PC-9 (cell line): ENCODE measurements at places on chromosomes 5 and 9. TPM values are rescaled to one million over a fixed set of nuclear protein-coding genes. Genes with fewer than 3 reads are reported as not detected.

DRD1 gene
- not detected in 2 replicates for total RNA-seq

ANKRA2 gene
- 12.9 and 15.5 TPM in 2 replicates for total RNA-seq

GAS1 gene
- not detected in 2 replicates for total RNA-seq

TAS2R1 gene
- total RNA-seq: not detected in 2 replicates

TLX3 gene
- not detected in 2 replicates for total RNA-seq

CDH6 gene
- total RNA-seq: not detected in 2 replicates

NDUFB6 gene
- 46.9 and 49.6 TPM in 2 replicates for total RNA-seq

FOXI1 gene
- not detected in 2 replicates for total RNA-seq

NR6A1 gene
- 13.0 TPM in 2 replicates for total RNA-seq

ARHGEF37 gene
- total RNA-seq: 5.5 and 8.6 TPM in 2 replicates

TMEM171 gene
- 7.8 and 9.9 TPM in 2 replicates for total RNA-seq

CDC25C gene
- 36.2 and 39.5 TPM in 2 replicates for total RNA-seq

BAAT gene
- not detected in 2 replicates for total RNA-seq

EMB gene
- total RNA-seq: 11.6 and 11.8 TPM in 2 replicates

ZFP2 gene
- not detected in 2 replicates for total RNA-seq

SCGB3A2 gene
- not detected in 2 replicates for total RNA-seq

ENTREP1 gene
- 0.30 and 0.35 TPM in 2 replicates for total RNA-seq

GRCh38 chr9:72779614-72780013, 173.2 kb downstream of the ALDH1A1 start:
- H3K27me3 ChIP-seq: no peaks in the 10 kb centered on the region
- no peaks in the 10 kb centered on the region for H3K36me3 ChIP-seq
- H3K4me3 ChIP-seq: no peak overlapping the region
- H3K4me1 ChIP-seq: peaks cover 16% of the 10 kb centered on the region

GRCh38 chr9:86766511-86766910, 180.8 kb downstream of the GAS1 start:
- H3K27ac ChIP-seq: peak overlapping the region; percentile 82
- H3K27me3 ChIP-seq: no peaks in the 10 kb centered on the region
- H3K36me3 ChIP-seq: no peaks in the 10 kb centered on the region
- H3K4me3 ChIP-seq: no peak overlapping the region
- peaks cover 25% of the 10 kb centered on the region for H3K4me1 ChIP-seq
- no peak for DNase-seq

DNA sequence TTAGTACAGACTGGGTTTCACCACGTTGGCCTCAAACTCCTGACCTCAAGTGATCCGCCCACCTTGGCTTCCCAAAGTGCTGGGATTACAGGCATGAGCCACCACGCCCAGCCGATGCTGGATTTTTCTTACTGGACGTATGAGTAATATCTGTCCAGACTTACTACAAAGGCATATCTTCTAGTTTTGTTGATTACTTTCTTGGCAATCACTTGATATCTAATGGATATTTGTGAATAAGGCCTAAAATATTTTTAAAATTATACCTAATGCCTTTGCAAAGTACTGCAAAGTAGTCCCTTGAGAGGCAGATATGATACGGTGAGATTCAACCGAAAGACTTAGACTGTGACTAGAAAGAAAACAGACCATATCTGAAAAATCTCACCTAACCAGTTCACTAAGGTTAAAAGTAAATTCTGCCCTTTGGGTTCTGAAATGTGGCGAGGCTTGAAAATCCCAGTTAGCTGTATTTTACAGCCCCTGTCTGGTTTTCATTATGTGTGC, 152.1 kb downstream of the GNAQ start:
- peak overlapping the region; percentile 95 for H3K27ac ChIP-seq
- H3K4me1 ChIP-seq: peaks cover 56% of the 10 kb centered on the region
- peak overlapping the region; percentile 9; the same call in 1 of the 2 replicates for H3K4me3 ChIP-seq
- no peaks in the 10 kb centered on the region for H3K27me3 ChIP-seq
- DNase-seq: peak; percentile 94

GRCh38 chr9:114307899-114308267, 15.0 kb upstream of the ORM1 start:
- H3K4me3 ChIP-seq: no peak overlapping the region
- H3K36me3 ChIP-seq: no peaks in the 10 kb centered on the region
- no peak overlapping the region for H3K27ac ChIP-seq
- no peak for DNase-seq
- no peaks in the 10 kb centered on the region for H3K4me1 ChIP-seq
- H3K27me3 ChIP-seq: 0 out of 2 replicates have a peak, but pooled peaks cover 4% of the 10 kb centered on the region

DNA sequence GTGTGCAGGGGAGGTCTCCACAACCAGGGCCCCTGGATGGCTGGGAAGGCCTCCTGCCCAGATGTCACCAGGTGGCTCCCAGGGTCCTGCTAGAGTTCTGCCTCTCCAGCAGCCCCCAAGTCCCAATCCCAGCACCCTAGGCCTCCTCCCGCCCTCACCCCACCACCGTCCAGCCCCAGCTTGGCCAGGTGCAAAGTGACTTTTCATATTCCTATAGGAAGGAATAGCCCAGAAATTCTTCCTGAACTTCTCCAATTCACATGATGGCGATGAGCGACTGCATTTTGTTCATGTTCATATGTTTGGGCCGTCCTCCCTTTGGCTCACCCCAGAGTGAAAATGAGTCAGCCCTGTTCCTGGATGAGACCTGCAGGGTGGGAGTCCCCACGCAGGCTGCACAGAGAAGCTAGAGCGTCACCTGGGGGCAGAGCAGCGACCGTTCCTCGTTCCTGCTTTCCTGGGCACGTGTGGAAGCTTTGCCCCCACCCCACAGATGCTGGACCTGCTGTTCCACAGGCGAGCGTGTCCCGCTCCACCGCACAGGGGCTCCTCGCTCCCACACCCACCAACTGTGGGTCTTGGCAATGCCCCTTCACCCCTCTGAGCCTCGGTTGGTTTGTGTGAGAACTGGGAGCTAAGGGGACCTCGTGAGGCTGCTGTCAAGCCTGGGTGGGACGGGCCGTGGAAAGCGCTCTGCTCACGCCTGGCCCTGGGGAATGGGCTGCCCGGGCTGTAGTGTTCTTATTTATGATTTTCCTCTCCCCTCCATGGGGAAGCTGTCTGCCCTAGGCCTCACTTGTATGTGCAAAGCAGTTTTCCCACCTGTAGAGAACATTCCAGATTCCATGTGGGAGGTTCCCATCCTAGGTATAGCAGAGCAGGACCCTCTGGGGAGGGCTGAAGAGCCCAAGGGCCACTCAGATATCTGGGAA, 6.9 kb downstream of the MRPS2 start:
- no peaks in the 10 kb centered on the region for H3K27me3 ChIP-seq
- H3K36me3 ChIP-seq: no peaks in the 10 kb centered on the region
- no peak overlapping the region for H3K4me3 ChIP-seq
- H3K4me1 ChIP-seq: no peaks in the 10 kb centered on the region

DNA sequence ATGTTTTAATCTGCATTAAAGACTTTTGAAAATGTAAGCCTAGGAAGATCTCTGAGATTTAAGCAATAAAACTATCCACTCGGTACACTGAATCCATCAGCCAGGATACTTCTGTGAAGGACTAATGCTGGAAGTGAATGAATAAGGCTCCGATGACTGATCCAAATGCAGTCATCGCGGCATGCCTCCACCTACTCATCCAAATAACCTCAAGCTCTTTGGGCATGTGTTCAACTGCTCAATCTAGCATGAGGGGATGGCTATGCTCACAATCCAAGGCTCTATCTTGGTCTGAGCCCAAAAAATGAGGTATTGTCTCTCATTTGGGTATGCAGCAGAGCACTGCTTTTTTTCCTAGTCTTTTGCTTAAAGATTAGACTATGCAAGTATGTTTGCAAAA, 19.2 kb downstream of the MARCHF3 start:
- no peaks in the 10 kb centered on the region for H3K36me3 ChIP-seq
- H3K4me3 ChIP-seq: no peak overlapping the region
- H3K4me1 ChIP-seq: no peaks in the 10 kb centered on the region
- H3K27me3 ChIP-seq: no peaks in the 10 kb centered on the region
- H3K27ac ChIP-seq: no peak overlapping the region
- no peak for DNase-seq

- no peaks in the 10 kb centered on the region for H3K36me3 ChIP-seq
- DNase-seq: no peak
- H3K27ac ChIP-seq: no peak overlapping the region
- H3K4me1 ChIP-seq: no peaks in the 10 kb centered on the region
These were observed 187.4 kb upstream of the SLC24A2 start for GRCh38 chr9:19976226-19976625.

DNA sequence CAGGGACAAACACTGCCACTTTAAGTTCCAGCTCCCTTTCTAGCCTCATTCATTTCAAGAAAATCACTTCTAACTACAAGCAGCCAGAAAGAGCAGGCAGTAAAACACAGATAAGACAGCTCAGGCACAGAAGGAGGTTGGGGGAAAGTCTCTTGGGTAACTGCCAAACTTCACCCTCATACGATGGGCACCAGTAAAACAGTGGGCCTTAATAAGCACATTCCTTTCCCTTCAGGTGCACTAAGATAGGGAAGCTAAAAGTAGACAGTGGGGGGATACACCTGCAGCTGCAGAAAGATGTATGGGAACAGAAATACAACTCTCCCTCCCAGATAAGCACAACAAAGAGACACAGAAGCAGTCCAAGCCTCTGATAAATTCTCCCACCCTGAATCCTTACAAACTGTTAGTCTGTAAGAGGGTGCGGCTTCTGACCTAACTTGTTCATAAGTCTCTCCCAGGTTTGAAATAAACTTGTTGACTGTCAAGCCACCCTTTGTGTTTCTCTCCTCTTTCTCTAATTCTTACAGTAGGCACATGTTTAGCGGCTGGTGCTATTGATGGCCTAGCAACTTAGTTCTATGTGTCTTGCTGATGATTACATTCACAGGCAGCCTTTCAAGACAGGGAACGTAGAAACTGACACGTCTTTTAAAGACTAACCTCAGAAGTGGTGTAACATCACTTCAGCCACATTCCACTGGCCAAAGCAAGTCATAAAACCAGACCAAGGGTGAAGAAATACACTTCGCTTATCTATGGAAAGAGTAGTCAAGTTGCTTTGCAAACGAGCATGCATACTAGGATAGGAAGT, 6.8 kb upstream of the CKS2 start:
- H3K27me3 ChIP-seq: no peaks in the 10 kb centered on the region
- H3K4me3 ChIP-seq: no peak overlapping the region
- peaks cover 4% of the 10 kb centered on the region for H3K4me1 ChIP-seq
- H3K27ac ChIP-seq: no peak overlapping the region
- H3K36me3 ChIP-seq: 0 out of 2 replicates have a peak, but pooled peaks cover 5% of the 10 kb centered on the region

- H3K27me3 ChIP-seq: no peaks in the 10 kb centered on the region
- no peak for DNase-seq
- H3K27ac ChIP-seq: no peak overlapping the region
- no peaks in the 10 kb centered on the region for H3K36me3 ChIP-seq
- H3K4me1 ChIP-seq: no peaks in the 10 kb centered on the region
These were observed 189.8 kb downstream of the ALDH1A1 start for GRCh38 chr9:72763022-72763421.

GRCh38 chr5:51983161-51983560, 599.9 kb downstream of the ISL1 start:
- H3K4me1 ChIP-seq: no peaks in the 10 kb centered on the region
- DNase-seq: no peak
- H3K4me3 ChIP-seq: no peak overlapping the region
- H3K27me3 ChIP-seq: no peaks in the 10 kb centered on the region

GRCh38 chr9:4507306-4508130, 17.2 kb downstream of the SLC1A1 start:
- no peaks in the 10 kb centered on the region for H3K27me3 ChIP-seq
- H3K4me1 ChIP-seq: peaks cover 13% of the 10 kb centered on the region; the same call in 1 of the 2 replicates
- no peak overlapping the region for H3K27ac ChIP-seq
- no peak for DNase-seq
- H3K36me3 ChIP-seq: no peaks in the 10 kb centered on the region
- no peak overlapping the region for H3K4me3 ChIP-seq

DNA sequence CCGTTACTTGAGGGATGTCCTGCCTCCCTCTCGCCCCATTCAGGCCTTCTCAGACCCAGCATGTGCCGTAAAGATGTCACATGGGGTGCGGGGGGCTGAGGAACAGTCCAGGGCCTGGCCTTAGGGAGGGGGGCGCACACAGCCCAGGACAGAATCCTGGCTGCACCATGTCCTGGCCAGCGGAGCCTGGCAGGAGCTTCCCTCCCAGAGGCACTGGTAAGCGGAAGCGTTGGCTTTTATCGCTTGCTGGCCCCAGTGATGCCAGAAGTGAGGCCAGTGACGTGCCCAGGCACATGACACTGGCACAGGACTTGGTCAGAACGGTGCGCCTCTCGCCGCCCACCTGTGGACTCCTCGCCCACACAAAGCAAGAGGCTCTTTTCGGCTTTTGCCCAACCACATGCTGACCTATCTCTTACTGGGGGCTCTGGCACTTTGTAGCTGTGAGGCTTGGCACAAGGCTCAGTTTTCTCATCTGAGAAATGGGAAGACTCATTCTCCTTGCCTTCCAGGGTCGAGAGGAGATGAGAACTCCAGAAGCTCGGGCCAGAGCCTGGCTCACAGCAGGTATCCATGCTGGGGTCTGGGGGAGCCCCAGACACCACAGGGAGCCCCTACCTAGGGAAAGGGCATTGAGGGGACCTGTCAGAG, 59.0 kb downstream of the LMX1B start:
- peaks cover 47% of the 10 kb centered on the region for H3K27me3 ChIP-seq
- no peak overlapping the region for H3K4me3 ChIP-seq
- H3K27ac ChIP-seq: no peak overlapping the region
- DNase-seq: peak; percentile 26
- H3K36me3 ChIP-seq: no peaks in the 10 kb centered on the region

DNA sequence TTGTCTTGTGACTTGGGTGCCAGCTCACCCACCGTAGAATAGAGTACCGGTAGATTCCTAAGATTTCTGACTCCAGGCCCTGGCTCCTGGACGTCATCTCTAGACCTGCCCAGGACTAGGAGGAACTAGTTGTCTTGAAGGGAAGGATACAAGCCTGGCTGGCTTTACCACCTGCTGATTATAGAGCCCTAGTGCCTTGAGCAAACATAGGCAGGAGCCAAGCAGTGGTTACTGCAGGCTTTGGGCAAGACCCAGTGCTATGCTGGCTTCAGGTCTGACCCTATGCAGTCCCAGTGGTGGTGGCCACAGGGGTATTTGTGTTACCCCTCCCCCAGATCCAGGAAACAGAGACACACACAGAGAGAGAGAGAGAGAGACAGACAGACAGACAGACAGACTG, 606.2 kb downstream of the PDE4D start:
- H3K4me1 ChIP-seq: no peaks in the 10 kb centered on the region
- no peaks in the 10 kb centered on the region for H3K36me3 ChIP-seq
- H3K4me3 ChIP-seq: no peak overlapping the region
- no peaks in the 10 kb centered on the region for H3K27me3 ChIP-seq
- no peak overlapping the region for H3K27ac ChIP-seq

DNA sequence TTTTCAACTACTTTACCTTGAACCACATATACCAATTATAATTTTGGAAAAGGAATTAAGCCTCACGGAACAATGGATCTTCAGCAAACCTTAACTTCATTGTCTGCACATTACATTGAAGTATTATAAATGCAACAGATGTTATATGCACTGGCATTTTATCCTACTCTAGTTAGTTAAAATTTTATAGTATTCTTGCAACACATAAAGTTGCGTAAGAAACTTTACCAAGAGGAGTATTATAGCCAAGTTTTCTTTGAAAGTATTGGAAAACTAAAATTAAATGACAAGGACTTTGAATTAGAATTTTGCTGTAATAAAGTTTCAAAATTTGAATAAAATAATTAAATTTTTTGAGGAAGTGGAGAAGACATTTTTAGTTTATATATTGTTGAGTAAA, 63.4 kb upstream of the SREK1 start:
- DNase-seq: no peak
- H3K27ac ChIP-seq: no peak overlapping the region
- H3K27me3 ChIP-seq: no peaks in the 10 kb centered on the region
- H3K36me3 ChIP-seq: peaks cover 32% of the 10 kb centered on the region; the same call in 1 of the 2 replicates
- H3K4me1 ChIP-seq: no peaks in the 10 kb centered on the region
- H3K4me3 ChIP-seq: no peak overlapping the region
